CD4-positive, alpha-beta T cell treated with Interleukin-21 for 1 hour (primary cell): ENCODE measurements at places on chromosomes 5 and 9.
A peak's percentile ranks its signal among the peaks of the same experiment; 100 is the strongest.

DNA sequence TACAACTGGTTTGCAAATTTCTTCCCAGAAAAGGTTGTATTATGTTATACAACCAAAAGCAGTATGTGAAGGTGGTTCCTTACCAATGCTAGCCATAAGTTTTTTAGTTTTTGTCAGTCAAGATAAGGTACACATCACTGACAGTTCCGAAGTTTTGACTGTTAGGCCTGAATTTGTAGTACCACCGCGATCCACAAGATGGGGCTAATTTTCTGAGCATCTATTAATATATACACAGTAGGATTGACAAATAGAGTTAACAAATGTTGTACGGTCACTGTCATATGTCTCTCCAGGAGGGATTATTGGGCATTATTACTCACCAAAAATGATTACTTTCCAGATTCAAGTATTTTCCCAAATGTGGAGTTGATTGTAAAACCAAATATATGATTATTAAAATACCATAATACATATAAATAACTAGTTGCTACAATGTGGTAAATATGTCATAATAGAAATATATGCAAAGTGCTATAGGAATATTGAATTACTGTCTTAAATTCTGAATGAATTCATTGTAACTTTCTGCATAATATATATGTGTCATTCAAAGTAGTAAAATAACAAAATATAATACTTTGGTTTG is 28.4 kb upstream of the LRRC19 start:
- DNase-seq: peak; percentile 40

GRCh38 chr9:68913054-68913453 is 100.9 kb downstream of the PRKACG start:
- no peak for DNase-seq

DNA sequence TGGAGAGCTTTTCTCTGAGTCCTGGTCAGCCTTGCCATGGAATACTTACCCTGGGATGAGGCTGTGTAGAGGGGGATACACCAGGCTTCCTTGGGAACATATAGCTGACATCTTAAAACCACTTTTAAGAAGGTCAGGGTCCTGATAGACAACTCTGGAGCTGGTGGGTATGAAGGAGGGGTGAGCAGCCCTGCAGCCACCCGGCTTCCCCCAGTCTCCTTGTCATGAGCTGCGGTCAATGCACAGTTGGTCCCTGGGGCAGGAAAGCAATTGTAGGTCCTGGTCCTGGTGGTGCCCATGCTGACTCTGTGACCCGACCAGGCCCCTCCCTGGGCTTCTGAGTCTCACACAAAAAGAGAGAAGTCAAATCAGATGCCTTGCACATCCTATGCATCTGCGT is 63.6 kb downstream of the MRPL36 start:
- DNase-seq: no peak

DNA sequence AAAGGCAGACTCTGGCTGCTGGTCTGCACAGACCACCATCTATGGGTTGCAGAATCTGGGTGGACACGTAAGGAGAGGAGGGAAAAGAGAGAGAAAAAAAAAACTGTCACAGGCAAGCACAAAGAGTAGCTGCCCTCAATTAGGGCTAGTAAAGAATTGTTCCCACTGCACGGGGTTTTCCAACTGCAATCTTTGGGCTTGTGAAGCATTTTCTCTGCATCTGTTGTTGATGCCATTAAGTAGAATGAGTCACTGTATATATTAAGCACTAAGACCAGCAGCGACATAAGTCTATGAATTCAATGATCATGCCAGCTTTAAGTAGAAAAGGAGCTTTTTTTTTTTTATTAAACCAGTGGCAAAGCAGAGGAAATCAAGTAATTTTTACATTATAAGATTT is 40.2 kb downstream of the MED10 start:
- DNase-seq: no peak

DNA sequence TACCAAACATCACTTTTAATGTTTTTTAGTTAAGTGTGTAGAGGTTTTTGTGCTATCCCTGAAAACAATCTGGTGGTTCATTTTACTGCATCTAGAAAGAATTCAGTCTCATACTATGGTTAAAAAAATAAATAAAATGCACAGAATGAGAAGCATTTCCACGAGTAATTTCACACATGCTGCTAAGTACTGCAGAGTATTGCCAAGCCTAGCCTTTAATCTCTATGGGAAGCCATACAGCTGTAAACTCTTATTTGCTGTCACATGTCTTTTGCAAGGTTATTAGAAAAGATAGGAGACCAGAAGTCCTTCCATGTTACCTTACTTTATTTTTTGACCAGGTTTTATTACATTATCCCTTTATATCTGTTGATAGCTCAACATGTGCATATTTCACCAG is 37.6 kb upstream of the MAN2A1 start:
- no peak for DNase-seq

- no peak for DNase-seq
Measured at GRCh38 chr9:98095401-98095800, 23.6 kb downstream of the TRIM14 start.

GRCh38 chr9:91100878-91101450 is 260.8 kb downstream of the AUH start:
- no peak for DNase-seq

DNA sequence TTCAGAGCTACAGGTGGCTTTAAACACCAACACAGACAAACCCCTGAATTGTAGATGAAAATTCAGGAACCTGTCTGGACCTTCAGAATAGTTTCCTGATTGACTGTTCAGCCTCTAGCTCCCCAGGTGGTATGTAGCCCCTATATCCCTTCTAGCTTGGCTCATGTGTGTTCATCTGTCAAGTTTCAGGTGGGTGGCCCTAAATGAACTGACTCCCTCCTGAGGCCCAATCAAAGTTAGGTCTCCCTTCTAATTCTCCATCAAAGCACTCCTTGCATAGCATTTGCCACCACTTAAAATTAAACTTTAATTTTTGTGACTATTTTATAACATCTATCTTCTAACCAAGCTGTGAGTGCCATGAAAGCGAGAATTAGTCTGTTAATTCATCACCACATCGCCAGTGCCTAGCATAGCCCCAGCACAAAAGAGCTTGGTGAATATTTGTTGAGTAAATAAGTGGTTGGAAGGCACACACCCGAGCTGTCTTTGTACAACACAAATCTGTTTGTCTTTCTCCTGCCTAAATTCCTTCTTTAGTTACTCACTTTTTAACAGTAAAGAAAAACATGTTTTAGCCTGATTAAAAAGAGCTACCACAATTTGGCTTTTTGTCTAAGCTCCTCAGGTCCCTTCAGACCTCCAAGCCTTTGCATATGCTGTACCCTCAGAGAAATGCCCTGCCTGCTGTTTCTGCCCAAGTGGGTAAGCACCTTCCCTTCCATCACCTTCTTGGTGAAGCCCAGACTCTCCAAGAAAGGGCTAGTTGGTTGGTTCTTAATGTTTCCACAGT is 138.1 kb upstream of the HMHB1 start:
- no peak for DNase-seq

GRCh38 chr9:34744295-34745221 is 34.6 kb upstream of the CCL21 start:
- no peak for DNase-seq

DNA sequence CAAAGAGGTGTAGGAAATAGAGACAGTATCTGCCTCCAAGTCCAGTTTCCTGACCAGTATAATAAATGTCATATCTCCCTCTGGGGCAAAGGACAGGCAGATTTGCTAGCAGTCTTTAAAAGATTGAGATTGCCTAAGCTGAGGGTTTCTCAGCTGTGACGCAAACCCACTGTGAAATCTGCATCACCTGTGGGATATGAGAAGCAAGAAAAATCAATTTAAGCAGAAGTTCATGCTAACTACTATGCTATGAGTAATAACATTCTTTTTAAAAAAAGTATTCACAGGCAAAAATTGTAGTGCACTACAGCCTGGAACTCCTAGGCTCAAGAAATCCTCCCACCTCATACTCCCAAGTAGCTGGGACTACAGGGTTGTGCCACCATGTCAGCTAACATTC is 168.1 kb upstream of the POC5 start:
- no peak for DNase-seq

- DNase-seq: no peak
Measured at GRCh38 chr9:121178676-121179372, 22.8 kb downstream of the RAB14 start.

GRCh38 chr9:136613824-136614371 is 48.8 kb upstream of the EGFL7 start:
- DNase-seq: no peak

- peak; percentile 26 for DNase-seq
Measured at GRCh38 chr5:148186248-148187003, 16.4 kb upstream of the SPINK6 start.
